NCI-H1930 (cell line): ENCODE measurements at places on chromosomes 7 and 10.

DNA sequence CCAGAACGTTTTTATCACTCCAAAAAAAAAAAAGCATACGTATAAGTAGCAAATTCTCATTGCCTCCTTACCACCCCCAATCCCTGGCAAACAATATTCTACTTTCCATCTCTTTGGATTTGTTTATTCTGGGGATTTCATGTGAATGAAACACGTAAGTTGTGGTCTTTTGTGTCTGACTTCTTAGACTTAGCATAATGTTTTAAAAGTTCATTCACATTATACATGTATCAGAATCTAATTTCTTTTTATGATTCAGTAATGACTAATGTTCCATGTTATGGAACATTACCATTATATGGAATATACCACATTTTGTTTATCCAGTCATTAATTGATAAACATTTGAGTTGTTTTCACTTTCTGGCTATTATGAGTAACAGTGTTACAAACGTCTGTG, 12.5 kb upstream of the KLHL7 start:
- DNase-seq = no peak

- no peak for DNase-seq
Measured at GRCh38 chr10:75000748-75001321, 110.6 kb upstream of the SAMD8 start.

- DNase-seq = no peak
Measured at GRCh38 chr10:17041626-17042520, 87.7 kb downstream of the CUBN start.

- peak; percentile 46 for DNase-seq
Measured at GRCh38 chr7:134140889-134141867, 14.0 kb downstream of the LRGUK start.

DNA sequence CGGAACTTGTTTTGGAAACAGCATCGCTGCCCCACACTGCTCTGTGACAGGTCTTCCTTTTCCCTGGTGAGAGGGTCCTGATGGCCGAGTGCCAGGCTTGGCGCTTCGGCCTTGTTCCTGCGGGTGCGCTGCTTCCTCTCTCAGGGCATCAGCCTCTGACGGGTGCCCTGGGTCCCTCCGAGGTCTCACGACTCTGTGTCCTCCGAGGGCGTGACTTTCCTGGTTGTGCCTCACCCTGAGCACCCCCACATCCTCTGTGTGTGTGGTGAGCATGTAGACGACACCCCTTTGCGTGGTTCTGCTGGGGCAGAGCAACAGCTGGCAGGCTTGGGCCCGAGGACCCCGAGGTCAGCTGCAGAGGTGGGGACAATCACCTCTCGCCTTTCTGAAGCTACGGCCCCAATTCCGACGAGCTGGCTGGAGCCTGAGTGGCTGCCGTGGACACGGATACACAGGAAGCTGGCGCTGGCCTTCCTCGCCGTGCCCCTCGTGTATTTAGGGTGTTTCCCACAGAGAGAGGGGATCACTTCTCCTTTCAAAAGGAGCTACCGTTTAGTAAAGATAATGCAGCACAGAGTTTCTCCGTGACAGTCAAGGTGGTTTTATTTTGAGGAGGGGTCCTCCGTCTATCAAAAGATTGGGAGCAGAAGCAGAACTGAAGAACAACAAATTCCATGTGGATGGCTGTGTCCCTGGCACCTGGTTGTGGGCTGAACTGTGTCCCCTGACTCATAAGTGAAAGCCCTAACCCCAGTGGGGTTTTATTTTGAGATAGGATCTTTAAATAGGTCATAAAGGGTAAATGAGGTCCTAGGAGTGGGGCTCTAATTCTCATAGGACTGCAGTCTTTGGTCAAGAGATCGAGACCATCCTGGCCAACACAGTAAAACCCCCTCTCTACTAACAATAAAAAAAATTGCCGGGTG, 36.2 kb upstream of the PITRM1 start:
- no peak for DNase-seq

DNA sequence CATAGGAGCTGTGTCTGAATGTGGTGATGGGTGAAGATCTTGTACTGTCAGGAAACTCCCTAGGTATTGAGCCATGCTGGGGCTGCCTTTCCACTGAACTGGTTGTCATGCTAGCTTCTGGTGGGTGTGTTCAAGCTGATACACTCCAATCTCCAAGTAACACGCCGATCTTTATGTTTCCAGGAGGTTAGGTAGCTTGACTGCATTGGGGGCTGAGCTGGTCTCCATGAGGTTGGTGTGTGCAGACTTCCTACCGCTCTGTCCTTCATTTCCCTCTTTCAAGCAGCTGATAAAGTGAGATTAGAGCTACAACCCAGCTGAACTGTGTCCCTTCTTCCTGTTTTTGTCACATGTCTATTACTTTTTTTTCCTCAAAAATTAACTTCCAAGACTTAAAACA, 265.5 kb downstream of the ANKRD30A start:
- DNase-seq = no peak

DNA sequence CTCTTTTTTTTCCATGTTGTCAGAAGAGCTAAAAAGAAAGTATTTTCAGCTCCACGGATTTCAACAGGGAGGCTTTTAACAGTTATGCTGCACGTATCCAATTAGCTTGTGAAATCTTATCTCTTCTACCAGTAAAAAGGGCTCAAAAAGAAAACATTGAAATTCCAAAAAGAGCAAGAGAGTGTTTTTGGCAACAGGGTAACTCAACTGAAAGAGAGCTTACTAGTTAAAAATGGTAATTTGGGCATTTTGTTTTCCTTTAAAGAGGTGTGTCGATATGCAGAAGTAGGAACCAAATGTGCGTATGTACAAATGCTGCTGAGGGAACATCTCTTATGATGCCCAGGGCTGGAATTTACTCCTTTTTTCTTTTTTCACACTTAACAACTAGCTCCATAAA, 292.8 kb downstream of the PRKG1 start:
- no peak for DNase-seq

DNA sequence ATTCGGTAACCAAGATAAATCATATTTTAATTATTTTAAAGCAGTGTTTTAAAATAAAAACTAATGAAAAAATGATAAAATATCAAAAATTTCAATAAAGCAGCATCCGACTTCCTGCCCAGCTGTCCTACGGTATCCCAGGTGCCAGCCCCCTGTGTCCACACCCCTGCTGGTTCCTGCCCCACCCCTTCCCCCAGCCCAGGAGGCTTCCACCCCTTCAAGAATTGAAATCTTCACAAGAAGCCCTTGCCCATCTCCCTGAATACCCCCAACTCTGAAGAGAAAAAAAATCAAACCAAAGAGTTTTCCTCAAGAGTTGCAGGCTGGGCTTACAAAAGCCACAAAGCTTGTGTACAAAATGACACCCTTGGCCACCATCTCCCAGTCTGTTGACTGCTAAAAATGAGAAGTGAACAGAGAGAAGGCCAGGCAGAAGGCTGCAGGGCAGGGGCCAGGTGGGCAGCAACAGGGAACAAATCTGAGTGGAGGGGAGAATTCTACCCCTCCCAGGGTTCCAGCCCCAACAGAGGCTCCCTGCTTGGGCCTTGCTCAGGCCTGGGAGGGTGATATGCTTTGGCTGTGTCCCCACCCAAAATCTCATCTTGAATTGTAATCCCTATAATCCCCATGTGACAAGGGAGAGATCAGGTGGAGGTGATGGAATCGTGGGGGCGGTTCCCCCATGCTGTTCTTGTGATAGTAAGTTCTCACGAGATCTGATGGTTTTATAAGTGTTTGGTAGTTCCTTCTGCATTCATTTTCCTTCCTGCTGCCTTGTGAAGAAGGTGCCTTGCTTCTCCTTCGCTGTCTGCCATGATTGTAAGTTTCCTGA, 14.5 kb downstream of the GPRIN2 start:
- DNase-seq = no peak

DNA sequence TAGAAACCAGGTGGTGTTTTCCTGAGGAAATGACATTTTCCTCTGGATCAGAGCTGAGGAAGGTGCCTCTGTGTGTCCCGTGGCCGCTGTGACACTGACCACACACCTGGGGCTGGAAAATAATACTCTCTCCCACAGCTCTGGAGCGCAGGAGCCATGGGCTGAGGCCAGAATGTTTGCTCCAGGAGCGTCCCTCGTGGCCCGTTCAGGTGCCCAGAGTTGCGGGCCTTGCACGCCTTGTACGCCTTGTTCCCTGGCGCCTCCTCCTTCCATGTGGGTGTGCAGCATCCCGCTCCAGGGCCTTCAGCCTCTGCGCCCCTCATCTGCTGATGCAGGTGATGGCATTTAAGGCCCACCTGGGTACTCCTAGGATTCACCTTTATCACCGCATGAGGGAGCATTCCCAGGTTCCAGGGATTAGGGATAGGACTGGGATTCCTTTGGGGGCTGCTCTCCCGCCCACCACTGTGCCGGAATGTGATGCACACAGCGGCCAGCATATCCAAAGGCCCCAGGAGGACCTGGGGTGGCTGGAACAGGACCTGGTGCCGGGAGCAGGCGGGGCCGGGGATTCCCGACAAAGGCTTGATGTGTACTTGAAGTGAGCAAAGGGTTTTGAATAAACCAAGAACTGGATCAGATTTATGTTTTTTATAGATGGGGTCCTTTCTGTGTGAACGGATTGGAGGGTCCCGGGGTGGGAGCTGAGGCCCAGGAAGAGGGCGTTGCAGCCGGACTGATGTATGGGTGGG, 44.0 kb downstream of the PITRM1 start:
- no peak for DNase-seq

DNA sequence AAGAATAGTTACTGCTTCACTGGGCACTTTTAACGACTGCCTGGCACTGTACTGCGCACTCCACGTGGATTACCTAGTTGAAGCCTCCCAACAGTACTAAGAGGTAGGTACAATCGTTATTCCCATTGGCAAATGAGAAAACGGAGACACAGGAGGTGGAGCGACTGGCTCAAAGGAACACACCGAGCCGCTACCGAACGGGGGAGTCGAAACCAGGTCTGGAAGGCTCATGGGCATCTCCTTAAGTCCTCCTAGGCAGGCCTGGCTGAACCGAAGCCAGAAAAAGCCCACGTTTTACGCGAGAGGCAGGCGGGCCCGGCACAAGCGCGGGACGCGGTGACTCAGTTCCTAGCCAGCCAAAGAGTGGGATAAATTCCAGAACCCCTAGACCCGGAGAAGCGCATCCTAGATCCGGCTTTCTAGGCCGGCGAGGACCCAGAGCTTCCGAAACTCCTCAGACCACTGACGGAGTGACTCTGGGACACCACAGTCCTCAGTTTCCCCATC, 472 bp downstream of the PDAP1 start:
- no peak for DNase-seq

- DNase-seq = no peak
Measured at GRCh38 chr10:68954904-68955303, 1.1 kb upstream of the DDX21 start.

DNA sequence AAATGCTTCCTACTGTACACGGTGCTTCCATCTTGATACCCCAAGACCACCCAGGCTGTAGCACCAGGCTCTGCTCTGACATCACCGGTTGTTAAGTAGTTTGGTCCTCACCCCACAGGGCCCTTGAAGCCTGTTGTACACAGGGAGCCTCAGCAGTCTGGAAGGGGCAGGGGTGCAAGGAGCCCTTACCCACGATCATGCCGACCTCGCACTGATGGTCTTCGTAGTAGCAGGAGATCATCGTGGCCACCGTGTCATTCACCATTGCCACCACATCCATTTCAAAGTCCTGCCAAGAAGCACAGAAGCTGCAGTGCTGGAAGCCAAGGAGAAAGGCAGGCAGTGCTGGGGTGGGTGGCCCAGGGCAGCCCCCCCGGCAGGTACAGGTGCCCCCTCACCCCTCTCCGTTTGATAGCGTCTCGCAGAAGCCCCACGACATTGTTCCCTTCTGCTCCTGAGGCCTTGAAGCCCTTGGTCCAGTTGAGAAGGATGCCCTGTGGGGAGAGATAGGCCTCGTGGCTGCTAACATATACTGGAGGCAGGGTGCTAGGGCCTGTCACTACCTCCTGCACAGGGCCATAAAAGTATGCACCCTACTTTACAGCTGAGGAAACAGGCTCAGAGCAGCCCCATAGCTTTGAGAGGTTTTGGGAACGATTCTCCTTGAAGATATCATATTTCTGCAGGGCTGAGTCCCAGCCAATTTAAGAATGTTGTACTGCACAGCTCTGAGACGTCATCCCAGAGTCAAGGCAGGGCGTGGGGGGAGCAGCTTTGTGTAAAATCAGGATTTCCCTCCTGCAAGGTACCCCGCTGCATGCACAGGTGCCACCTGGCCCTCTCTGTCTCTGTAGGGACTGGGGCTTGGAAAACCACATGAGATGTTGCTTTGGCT, 8.7 kb upstream of the MYL7 start:
- DNase-seq = no peak

GRCh38 chr10:59505926-59506325, 143.6 kb upstream of the FAM13C start:
- no peak for DNase-seq

GRCh38 chr7:50379082-50379481, 71.1 kb downstream of the FIGNL1 start:
- DNase-seq = no peak

- no peak for DNase-seq
Measured at GRCh38 chr7:104371216-104371979, 43.0 kb downstream of the LHFPL3 start.

DNA sequence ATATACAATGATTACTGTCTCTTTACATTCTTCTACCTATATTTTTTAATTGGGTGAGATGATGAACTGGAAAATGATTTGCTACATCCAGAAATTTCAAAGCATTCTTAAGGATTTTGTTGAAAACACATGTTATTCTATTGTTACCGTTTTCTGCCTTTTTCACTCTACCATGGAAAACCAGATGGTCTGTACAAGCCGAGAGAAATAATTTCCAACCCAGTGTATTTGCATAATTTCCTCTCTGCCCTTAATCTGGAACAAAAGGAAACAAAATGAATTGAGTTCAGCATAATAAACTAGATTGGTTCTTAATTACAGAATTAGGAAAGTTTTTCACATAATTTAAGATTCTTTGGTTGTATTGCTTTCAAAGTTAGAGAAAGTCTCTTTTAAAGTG, 211.2 kb downstream of the CACNB2 start:
- DNase-seq = no peak

- no peak for DNase-seq
Measured at GRCh38 chr10:77289027-77289501, 348.5 kb downstream of the KCNMA1 start.

DNA sequence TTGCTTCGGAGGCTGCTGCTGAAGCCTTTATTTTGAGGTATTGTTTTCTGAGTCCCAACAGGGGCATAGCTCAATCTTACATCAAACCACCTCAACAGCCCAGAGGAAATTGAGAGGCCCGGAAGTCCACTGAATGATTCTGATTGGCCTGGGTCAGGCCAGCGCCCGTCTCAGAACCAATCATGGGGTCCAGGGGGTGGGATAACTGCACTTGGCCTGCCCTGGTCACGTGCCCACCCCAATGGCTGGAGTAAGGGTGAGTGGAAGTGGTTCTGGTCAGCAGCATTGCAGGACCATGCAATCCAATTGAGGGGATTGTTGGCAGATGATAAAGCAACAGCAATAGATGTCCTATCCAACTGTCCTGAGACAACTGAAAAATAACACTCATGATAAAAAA, 190.6 kb downstream of the HERPUD2 start:
- DNase-seq = no peak

- no peak for DNase-seq
Measured at GRCh38 chr7:80563561-80564327, 51.9 kb upstream of the GNAT3 start.

GRCh38 chr10:33193701-33194521, 140.6 kb downstream of the NRP1 start:
- DNase-seq = no peak
